ENCODE measurements at places on chromosomes 2 and 18.

- DNase-seq = no peak
Measured at GRCh38 chr2:30631051-30631671, 176.1 kb downstream of the CAPN13 start.

DNA sequence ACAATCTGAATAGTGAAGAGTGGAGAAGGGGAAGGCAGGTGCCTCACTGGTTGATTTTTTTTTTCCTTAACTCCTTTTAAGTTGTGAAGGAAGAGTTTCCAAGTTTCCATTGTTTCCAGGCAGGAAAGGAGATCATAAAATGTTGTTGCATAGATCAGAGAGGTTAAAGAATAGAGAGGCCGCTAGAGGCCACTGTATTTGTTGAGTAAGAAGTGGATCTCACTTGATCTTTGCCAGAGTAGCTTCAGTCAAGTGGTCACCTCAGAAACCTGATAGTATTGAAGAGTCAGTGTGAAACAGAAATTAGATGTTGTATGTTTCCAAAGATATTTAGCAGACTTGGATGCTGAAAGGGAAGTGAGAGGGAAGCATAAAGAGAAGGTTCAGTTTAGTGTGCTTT, 17.6 kb downstream of the CTNNA2 start:
- DNase-seq = no peak

- no peak for DNase-seq
Measured at GRCh38 chr2:215141706-215142105, 3.3 kb upstream of the ABCA12 start.

DNA sequence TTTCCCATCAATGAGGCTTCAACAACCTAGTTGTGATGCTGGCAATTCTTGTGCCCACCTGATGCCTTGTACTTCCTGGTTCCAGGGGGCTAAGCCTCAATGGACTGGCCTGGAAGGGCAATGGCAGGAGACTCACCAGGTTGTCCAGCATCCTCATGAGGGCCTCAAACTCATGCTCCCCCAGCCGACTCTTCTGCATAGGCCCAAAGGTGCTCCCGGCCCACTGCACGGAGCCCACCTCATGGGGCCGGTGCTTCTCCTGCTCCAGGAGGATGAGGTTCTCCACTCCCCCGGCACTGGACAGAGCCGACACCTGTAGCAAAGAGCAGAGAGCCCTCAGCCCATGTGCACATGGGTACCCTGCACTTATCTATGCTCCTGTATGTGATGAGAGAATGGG, 84.5 kb downstream of the ADD2 start:
- DNase-seq = peak; percentile 33

GRCh38 chr2:214492152-214492551, 81.3 kb downstream of the VWC2L start:
- DNase-seq = no peak

- DNase-seq = no peak
Measured at GRCh38 chr2:36403675-36404230, 48.2 kb downstream of the CRIM1 start.

DNA sequence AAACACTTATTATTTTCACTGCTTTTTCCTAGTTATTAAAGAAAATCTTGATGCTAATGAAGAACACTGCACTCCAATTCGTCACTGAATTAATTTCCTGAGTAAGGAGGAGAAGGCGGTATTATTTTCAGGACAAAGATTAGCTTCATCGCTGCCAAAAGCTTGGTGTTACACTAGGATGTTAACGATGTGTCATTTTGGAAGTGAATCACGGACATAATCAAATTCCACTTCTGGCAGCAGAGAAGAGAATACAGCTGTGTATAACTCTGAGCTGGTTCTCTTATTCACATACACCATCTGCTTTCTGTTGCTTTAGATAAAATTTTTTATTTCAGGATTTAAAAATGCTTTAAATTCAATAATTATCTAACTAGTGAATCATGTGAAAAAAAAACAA, 74.1 kb downstream of the SCG2 start:
- DNase-seq = no peak

DNA sequence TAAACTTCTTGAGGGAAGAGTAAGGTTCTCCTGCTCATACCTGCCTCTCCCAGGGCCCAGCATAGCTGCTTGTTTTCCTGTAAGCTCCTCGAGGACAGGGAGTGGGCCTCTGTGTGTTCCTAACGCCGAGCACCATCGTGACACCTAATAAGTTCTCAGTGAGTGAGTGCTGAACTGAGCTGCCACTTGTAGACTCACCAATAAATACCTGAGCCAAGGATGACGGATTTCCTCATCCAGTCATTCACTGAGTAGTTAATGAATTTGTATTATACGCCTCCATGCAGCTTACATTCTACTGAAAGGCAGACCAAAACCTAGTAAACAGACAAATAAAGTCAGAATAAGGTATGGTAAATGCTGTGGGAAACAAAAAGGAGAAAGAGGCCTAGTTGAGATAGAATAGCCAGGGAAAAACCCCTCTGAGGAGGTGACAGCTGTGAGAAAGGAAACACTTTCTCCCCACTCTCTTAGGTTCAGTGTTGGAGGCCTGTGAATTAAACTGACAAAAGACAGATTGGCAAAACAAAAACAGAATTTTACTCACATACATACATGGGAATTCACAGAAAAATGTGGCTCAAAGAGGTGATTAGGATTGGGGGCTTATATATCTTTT, 138.6 kb downstream of the B3GNT2 start:
- DNase-seq = no peak

DNA sequence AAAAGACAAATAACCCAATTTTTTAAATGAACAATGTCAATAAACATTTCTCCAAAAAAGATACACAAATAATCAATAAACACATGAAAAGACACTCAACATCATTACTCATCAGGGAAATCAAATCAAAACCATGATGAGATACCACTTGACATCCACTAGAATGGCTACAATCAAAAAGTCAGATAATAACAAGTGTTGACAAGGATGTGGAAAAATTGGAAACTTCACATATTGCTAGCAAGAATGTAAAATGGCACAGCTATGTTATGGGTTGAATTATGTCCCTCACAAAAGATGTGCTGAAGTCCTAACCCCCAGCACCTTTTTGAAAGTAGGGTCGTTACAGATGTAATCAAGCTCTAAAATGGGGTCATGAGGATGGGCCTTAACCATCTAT, 33.2 kb downstream of the TNS1 start:
- no peak for DNase-seq

DNA sequence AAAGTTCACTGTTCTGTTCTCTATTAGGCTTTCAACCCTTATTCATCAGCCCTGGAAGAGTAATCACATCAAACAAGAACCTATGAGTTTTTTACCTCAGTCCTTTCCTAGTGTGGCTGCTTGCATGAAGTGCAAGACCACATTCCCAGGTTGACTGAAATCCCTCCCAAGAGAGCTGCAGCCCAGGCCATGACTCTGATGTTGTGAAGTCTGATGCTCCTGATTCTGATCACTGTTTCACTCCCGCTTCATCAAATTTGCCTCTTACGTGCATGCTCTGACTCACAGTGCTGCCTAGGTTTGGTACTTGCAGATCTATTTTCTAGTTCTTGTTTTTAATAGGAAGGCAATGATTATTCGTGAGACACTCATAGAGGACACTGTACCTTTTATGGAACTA, 58.2 kb upstream of the DSEL start:
- no peak for DNase-seq

GRCh38 chr2:207334624-207335371, 169.1 kb upstream of the KLF7 start:
- DNase-seq = peak; percentile 97

- DNase-seq = no peak
Measured at GRCh38 chr18:6668836-6669235, 60.7 kb upstream of the ARHGAP28 start.
